ENCODE measurements at places on chromosomes 4 and X.

DNA sequence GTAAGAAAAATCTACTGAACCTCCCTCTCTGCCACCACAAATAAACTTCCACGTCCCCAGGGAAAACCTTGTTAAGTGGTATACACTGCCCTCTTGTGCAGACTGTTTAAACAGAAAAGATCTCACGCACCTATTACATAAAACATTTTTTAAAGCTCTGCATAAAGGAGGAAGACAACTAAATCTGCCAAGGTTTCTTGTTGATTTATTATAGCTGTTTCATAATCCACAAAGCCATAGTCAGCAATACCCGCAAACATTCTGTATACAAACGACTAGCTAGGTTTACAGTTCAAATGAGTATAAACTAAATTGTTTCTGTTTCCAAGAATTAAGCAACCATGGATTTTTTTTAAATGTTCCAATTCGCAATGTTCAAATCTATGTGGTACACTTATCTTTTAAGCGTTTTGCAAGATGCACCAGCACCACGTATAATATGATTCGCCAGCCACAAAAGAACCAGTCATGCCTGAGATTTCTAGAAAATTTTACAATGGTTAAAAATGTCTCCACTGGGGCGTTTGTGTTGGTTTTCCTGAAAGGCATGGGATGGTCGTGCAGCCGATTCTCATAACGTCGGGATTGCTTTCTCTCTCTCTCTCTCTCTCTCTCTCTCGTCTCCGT is 164.6 kb downstream of the PRKX start:
- DNase-seq, result peak; percentile 29

DNA sequence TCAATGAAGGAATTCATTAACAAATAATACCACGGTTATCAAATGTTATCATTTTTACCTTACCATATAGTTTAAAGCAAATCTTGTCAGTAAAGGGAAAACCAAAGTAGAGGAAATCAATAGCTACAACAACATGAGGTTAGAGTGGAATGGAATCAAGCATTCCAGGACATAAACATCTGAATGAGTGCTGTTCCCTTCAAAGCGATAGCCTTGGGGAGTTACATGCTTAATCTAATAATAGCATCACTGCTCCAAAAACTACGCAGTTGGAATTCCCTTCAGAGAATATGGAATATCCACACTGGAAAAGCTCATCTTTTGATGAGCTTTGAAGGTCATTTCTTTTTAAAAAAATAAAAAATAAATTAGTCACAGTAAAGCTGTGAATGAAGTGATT is 31.2 kb downstream of the PDE5A start:
- no peak for DNase-seq

- peak; percentile 6 for DNase-seq
These were observed 13.9 kb downstream of the SCARB2 start for GRCh38 chr4:76199664-76200211.

- no peak for DNase-seq
These were observed 10.8 kb downstream of the LARP7 start for GRCh38 chr4:112647785-112648184.
